ENCODE measurements at places on chromosomes 16 and 17. TPM values are rescaled to one million over a fixed set of nuclear protein-coding genes. Genes with fewer than 3 reads are reported as not detected.

GRCh38 chr16:58684001-58684353 lies 593 bp downstream of the SLC38A7 start:
- DNase-seq: no peak

- no peak for DNase-seq
Measured at GRCh38 chr16:11085916-11086315, 141.6 kb downstream of the CLEC16A start.

GRCh38 chr17:55340686-55341085 lies 75.9 kb downstream of the HLF start:
- no peak for DNase-seq

GRCh38 chr16:53100889-53101288 lies 46.1 kb downstream of the CHD9 start:
- DNase-seq: no peak

DNA sequence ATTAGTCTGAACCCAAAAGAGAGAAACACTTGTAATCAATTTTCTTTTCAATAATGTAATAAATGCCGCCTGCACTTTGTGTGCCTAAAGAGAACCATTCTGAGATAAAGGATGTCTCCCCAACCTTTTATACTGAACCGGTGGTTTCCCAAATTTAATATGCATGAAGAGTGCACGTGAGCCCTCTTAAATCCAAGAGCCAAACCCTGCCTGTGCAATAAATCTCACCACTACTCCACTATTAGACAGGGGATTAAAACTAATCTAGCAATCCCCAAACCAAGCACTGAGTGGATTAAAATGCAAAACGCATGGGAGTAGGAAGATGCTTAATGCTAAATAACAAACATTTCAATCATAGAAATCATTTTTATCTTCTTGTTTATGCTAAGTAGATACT lies 351.0 kb upstream of the PSMD7 start:
- DNase-seq: no peak

GRCh38 chr17:18203308-18203707 lies 19.7 kb downstream of the ALKBH5 start:
- DNase-seq: no peak

DNA sequence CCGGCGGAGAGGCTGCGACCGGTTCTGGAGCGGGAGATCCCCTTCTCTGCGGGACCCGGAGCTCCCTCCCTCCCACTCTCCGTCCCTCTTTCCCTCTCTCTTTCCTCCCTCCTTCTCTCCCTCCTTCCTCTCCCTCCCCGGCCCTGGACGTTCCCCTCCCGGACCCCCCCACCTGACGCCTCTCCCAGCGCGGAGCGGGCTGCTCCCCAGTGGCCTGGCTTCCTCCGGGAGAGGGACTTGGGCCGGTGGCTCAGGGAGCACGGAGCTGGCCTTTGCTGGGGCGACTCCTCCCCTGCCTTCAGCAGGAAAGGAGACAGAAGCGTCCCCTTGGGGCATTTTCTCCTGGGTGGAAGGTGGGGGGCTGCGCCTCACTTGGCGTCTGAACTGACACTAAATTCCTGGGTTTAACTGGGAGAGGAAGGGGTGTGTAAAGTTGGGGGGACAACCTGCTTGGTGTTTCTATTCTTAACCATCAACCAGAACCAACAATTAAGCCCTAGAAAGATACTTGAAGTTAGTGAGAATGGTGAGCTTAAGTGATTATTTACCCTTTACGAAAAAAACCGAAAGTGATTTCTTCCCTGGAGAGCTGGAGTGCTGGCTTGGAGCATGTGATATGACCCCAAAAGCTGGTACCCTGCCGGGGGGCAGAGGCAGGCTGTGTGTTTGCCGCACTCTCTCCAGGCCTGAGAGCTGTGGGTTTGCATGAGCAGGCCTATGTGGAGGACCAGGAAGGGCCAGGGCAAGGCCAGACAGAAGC lies 775 bp downstream of the SPIRE2 start:
- DNase-seq: no peak

DNA sequence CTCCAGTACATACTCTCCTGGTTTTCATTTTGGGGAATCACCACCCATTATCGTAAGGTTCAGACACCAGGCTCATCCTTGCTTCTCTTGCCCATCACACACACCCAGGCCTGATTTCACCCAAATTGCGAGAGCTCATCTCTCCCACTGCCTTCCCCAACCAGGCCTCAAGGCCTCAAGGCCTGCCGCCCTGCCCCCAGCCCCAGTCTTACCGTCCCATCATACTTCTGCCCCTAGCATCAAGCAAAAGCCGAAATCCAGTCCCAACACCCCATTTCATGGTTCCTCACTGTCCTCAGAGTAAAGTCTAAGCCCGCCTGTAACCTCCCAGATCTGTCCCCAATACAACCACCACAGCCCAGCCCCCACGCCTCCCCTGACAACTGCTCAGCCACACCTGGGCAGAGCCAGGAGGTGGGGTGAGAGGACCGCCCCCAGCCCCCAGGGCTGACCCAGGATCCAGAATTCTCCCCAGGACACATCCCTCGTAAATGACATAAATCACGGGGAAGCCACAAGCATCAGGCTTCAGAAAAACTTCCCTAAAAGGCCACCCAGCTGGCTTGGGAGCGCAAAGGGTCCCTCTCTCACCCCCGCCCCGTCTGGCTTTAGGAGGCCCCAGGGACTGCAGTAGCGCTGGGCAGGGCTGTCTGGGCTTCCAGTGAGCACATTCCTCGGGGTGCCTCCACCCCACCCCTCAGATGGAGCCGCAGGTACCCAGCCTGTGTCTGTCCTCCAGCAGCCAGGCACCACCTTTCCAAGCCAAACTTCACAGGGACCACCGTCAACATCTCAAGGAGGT lies 9.6 kb upstream of the P2RX1 start:
- no peak for DNase-seq

DNA sequence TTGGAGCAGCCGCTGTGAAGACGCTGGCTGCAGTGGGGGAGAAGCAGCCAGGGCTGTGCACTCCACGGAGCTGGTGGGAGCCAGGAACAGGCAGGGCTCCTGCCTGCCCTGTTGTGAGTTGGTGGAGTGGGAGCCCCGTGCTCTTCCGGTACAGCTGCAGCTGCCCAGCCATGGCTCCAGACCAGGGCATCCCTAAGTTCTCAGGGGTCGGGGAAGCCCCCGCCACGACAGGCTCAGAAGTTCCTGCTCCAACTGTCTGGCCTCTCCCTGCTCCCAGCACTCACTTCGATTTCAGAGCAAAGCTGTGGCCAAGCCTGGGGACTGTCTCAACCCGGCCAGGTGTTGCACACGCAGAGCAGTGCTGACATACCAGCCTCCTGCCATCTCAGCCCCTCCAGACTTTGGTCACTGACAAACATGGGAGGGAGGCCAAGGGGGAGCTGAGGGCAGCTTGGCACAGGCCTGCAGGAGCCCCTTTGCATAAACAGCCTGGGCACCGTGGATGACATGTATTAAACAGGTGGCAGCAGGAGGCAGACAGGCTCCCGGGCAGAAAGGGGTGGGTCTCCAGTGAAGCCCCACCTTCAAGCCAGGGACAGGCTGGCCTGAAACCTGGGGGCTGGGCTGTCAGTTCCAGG lies 13.9 kb upstream of the KDM8 start:
- DNase-seq: no peak

GRCh38 chr16:50309527-50310307 lies 43.4 kb downstream of the ADCY7 start:
- no peak for DNase-seq

- no peak for DNase-seq
Measured at GRCh38 chr16:61480250-61480649, 556.0 kb downstream of the CDH8 start.

GRCh38 chr16:24667244-24667764 lies 62.1 kb upstream of the TNRC6A start:
- DNase-seq: no peak

DNA sequence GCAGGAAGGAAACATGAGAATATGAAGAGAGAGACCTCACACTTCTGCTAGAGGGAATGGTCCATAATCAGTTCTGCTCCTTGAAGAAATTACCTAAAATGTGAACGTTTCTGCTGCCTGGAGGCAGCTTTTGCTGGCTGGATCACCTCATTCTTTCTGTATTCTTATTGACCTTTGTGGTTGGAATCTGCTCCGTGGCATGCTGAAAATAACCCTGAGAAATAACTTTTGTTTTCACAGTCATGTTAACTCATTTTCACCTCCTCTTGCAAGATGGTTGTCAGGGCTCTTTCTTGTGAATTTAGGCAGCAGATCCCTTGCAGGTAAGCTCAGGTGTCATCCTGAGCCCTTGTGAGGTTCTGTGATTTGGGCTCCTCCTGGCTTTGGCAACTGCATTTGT lies 70.2 kb downstream of the IRF8 start:
- DNase-seq: no peak

DNA sequence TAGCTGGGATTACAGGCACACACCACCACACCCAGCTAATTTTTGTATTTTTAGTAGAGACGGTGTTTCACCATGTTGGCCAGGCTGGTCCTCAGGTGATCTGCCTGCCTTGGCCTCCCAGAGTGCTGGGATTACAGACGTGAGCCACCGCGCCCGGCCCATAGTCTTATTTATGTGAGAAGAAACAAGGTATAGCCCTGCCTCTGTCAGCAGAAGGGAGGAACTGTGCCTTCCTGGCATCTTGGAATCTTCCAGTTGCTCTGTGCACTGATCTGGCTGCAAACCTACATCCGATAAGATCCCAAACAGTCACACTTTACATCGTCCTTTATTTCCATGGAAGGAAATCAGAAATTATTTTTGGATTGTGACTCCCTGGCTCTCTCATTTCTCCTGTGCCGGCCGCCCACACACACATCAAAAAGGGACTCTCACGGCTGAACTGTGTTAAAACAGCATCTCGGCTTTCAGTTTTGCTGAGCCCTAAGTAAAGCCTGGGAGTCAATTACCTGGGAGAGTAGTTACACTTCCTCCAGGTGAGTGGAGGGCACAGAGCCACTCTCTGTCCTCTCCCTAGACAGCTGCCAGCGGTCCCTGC lies 23.3 kb downstream of the WIPI1 start:
- no peak for DNase-seq

DNA sequence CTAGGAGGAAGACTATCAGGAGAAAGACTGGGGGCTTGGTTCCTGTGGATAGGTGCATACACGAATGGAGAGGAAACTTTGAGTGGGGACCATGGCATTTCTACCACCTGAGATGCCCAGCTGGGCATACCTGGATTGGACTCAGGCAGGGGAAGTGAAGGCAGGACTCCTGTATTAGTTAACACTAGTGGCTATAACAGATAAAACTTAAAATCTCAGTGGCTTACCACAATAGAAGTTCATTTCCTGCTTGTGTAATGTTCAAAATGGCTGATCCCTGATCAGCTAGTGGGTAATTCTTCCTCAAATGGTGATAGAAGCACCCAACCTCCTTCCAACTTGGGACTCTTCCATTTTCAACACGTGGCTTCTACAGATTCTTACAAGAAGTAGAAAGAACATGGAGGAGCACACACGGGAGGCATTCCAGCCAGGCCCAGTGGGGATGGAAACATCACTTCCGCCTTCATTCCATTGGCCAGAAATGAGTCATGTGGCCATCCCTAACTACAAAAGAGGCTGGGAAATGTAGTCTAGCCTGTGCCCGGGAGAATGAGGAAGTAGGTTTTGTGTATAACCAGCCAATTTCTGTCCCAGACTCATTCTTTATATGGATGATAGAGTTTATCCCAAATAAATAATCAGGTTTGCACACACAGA lies 112.1 kb downstream of the UTP18 start:
- no peak for DNase-seq

DNA sequence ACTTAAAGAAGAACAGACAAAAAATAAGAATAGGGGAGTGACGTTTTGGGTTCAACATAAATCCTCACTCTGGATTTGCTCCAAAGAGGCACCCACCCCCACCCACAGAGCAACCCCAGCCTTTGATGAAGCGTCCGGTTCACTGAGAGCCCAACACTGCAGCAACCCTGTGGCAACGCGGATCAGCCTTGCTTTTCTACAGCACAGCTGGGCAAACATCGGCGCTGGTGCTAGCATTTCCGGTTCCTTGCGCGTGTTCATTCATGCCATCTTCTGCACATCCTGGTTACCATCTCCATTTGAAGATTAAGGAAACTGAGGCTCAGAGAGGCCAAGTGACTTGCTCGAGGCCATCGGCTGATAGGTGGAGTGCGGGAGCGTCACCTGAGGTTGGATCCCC lies 8.7 kb upstream of the GINS2 start:
- DNase-seq: no peak

Gene PLA2G10
- not detected for total RNA-seq

Gene MEOX1
- total RNA-seq: 56.6 TPM

Gene HOXB3
- 4.8 TPM for total RNA-seq

Gene ASGR1
- 1.2 TPM for total RNA-seq

Gene PIPOX
- 4.9 TPM for total RNA-seq
